ENCODE measurements at places on chromosomes 12 and 14.

DNA sequence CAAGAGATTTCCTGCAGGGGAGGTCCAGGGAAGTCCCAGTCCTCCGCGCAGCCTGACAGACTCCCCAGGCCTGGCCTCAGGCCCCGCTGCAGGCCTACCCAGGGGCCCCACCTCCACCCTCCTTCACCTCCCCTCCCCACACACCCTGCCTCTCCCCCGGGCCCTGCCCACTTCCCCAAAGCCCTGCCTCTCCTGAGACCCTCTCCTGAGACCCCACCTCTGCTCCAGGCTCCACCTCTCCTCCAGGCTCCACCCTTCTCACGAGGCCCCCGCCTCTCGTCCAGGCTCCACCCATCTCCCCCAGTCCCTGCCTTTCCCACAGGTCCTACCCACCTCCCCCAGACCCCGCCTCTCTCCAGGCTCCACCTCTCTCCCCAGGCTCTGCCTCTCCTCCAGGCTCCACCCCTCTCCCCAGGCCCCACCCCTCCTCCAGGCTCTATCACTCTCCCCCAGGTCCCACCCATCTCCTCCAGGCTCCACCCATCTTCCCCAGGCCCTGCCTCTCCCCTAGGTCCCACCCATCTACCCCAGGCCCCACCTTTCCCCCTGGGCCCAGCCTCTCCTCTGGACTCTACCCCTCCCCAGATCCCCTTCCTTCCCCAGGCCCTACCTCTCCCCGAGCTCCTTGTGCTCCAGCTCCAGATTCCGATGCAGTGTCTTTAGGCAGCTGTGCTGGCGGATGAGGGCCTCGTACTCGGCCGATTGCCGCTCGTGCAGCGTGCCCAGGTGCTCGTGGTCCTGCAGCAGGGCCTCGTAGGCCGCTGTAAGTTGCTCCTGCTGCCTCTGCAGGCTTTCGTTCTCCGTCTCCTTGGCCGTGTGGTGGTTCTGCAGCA lies 58.8 kb upstream of the GPR68 start:
- no peak for DNase-seq

GRCh38 chr12:54658306-54659264 lies 10.4 kb upstream of the DCD start:
- no peak for DNase-seq

GRCh38 chr12:12439636-12440035 lies 82.8 kb downstream of the BORCS5 start:
- no peak for DNase-seq

- no peak for DNase-seq
Measured at GRCh38 chr14:77864085-77864484, 64.2 kb downstream of the ADCK1 start.

DNA sequence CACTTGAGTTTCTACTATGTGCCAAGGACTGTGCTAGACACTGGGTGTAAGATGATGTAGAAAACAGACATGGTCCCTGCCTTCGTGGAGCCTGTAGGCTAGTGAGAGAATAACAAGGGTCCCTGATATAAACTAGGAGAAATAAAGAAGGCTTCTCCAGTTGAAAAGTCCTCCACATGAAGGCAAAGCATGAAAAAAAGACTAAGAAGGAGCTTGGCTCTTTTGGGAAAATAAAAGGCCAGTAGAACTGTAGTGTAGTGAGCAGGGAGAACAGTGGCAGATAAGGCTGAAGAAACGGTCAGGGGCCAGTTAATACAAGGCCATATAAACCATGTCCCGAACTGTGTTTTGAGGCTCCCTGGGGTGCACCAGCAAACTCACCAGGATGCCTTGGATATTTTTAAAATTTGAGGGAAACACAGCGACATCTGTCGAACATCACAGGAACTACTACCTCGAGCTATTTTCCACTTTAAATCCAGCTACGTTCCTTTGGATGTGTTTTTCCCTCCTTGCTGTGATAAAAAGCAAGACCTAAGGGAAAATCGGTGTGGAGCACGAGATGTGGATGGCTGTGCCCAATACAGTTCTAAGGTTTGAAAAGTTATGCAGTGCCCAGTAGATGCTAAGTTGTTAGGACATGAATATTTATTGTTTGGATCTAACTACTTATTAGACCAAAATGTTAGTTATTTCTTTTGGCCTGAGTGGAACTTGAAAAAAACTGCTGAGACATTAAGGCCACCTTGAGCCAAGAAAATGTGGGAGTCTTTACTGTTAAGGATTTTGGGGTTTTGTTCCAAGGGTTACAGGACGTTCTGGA lies 8.5 kb upstream of the CFL2 start:
- DNase-seq, result peak; percentile 46

GRCh38 chr14:93333631-93334103 lies 831 bp upstream of the BTBD7 start:
- DNase-seq, result no peak

DNA sequence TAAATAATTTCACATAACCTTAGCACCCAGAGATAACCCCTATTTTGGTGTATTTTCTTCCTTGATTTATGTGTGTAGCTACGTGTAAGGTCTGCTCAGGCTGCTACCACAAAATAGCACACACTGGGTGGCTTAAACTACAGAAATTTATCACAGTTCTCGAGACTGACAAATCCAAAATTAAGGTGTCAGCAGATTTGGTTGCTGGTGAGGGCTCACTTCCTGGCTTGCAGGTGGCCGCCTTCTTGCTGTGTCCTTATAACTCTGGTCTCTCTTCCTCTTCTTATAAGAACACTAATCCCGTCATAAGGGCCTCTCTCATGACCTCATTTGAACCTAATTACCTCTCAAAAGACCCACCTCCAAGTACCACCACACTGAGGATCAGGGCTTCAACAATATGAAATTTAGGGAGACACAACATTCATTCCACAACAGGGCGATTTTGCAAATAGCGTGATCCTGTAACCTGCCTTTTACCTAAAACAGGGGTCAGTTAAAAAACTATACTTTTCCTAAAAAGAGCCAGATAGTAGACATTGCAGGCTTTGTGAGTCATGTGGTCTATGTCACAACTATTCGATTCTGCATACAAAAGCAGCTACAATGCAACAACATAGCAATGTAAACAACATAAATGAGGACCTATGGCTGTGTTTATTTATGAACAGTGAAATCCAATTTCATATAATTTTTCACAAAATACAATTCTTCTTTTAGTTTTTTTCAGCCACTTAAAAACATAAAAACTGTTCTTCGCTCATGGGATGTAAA lies 371.7 kb downstream of the DPF3 start:
- DNase-seq, result no peak

- DNase-seq, result peak; percentile 41
Measured at GRCh38 chr14:64721391-64721791, 17.2 kb downstream of the PLEKHG3 start.

GRCh38 chr14:55434805-55435174 lies 5.6 kb downstream of the TBPL2 start:
- DNase-seq, result no peak

DNA sequence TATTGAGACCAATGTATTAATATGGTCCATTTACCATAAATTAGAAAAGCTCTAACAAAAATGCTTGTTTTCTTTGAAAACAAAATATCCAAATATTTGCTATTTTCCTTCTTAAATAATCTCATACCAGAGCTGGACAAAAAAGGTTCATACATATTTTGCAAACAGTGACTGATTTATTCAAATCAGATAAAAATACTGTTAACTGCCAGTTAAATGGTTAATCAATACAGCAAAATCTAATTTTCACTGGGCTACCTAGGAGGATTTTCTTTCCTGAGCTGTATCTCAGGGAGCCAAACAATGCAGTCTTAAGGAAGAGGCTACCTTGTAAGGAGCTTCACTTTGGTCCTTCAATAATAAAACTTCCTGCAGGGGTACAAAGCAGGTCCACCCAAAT lies 2.0 kb downstream of the FERMT2 start:
- no peak for DNase-seq

Measured in stromal cell of bone marrow (primary cell).